Mucosa of gallbladder (tissue), 1 donor: ENCODE measurements at places on chromosomes 5 and 9.

DNA sequence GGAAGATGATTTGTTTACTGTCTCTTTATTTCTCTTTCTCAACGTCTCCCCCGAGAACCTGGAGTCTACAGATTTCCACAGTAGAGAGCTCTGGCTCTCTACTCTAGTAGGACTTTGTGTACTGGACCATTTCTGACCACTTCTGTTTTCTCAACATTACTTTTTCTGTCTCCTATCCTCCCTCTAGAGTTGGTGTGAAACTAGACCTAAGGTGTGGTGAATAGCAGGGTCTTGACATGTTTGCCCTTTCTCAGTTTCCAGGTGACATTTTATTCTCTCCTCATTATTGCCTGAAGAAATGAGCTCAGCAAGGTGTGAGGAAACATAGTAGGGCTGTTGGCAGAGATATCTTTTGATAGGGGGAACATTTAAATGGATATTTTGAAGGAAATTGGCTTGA is 62.1 kb upstream of the IL6ST start:
- DNase-seq, result no peak

- no peak for DNase-seq
Observed at GRCh38 chr9:130241198-130241535, 24.4 kb upstream of the HMCN2 start.

- no peak for DNase-seq
Observed at GRCh38 chr5:61981886-61982285, 324.1 kb upstream of the KIF2A start.

DNA sequence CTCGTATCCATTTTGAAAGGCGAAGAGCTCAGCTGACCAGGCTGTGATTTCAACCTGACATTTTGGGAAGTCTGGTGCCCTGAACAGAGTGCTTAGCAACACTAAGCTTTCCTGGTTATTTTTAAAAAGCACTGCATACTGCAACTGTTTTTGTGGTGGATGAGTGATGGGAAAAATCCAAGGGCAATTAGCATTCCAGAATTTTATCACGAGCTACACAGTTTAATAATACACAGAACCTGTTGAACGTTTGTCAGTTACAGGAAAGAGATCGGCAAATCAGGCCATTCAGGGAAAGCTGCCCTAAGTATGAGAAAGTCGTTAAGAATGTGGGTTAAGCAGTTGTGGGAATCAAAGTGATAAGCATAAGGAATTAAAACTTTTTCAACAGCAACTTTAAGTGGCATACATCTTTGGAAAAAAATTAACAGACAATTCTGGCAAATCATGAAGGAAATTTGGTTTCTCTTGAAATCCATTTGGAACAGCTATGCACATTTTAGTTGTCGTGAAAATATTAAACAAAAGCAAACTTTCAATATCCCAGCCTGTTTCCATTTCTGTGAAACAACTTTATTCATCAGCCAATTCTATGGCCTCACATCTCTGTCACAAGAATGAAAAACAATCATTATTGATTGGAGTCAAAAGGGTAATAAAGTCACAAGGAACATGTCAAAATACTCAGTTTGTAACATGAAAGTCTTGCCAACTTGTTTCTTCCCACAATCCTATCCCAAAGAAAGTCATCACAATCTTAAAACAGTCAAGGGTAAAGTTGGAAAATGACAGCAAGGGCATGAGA is 25.7 kb downstream of the PUM3 start:
- DNase-seq, result no peak

DNA sequence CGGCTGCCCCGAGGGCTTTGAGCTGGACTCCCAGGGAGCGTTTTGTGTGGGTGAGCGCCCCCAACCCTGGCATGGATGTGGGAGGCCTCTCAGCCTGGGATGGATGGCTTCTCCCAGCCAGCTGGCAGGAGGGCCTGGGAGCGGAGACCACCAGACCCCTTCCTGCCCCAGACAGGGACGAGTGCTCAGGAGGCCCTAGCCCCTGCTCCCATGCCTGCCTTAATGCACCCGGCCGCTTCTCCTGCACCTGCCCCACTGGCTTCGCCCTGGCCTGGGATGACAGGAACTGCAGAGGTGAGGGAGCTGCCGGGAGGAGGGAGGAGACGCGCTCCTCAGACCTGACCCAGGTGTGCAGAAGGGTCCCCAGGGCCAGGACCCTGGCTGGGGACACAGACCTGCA is 17.4 kb upstream of the ASS1 start:
- no peak for DNase-seq

- no peak for DNase-seq
Observed at GRCh38 chr5:127595484-127596368, 53.2 kb upstream of the CTXN3 start.

GRCh38 chr9:92685022-92685421 is 15.1 kb upstream of the IPPK start:
- no peak for DNase-seq

DNA sequence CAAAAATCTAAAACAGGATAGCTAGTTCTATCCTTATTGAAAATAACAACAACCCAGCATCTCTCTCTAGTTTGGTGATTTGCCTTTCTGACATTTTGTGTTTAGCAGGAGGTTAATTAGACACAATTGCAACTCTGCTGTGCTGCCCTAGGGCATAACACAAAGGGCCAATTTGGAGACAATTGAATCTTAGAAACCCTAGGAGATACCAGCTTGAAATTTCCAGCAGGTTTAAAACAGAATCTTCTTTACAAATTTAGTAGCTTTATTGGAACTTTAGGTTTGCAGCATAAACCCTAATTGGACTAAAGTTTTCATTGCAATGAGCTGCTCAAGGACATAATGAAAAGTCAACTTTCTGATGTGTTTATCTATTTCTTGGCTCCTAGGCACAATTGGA is 166.7 kb upstream of the FER start:
- DNase-seq, result no peak

DNA sequence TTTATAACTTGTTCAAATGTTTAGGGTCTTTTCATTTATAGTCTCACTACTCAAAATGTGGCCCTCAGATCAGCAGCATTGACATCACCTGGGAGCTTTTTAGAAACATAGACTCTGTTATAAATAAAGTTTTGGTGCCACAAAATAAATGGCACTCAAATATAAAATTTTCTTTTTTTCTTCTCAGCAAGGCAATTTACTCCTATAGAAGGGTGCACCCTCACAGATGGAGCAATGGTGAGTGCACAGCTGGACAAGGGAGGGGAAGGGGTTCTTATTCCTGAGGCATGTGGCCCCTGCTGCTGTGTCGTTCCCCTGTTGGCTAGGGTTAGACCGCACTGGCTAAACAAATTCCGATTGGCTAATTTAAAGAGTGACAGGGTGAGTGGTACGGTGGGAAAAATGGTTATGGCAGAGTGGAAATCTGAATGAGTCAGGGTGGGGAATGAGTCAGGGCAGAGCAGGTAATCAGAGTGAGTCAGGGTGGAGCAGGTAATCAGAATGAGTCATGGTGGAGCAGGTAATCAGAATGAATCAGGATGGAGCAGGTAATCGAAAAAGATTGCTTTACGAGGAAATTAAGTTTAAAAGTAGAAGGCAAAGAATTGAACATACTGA is 31.8 kb upstream of the C7 start:
- no peak for DNase-seq

DNA sequence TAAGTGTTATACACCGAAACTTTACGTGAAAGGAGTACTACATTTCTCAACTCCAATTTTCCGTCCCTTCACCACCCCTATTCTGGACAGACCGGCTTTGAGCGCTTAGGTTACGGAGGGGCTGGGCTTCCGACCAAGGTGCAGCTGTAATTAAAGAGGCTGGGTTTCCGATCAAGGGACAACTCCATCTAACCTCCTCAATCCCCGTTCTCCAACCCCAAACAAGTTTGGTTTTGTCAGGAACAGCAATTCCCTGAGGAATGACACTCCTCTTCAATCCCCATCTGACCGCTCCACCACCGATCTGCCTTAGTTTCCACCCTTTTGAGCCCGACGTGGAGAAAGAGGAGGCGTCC is 577 bp downstream of the TUT7 start:
- no peak for DNase-seq

DNA sequence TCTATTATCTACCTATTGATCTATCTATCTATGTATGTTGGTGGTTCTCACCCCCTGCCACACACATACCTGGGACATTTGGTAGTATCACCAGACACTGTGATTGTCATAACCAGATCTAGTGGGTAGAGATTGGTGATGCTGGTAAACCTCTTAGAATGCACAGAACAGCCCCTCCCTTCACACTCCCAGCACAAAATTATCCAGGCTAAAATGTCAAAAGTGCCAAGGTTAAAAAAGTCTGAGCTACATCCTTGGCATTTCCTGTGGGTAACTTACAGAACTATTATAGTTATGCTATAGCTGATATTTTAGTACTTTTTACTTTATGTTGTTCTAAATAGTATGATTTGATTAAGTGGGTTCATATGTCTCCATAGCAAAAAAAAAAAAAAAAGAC is 151.0 kb downstream of the FER start:
- DNase-seq, result no peak

- no peak for DNase-seq
Observed at GRCh38 chr5:53671447-53671846, 111.0 kb downstream of the NDUFS4 start.

DNA sequence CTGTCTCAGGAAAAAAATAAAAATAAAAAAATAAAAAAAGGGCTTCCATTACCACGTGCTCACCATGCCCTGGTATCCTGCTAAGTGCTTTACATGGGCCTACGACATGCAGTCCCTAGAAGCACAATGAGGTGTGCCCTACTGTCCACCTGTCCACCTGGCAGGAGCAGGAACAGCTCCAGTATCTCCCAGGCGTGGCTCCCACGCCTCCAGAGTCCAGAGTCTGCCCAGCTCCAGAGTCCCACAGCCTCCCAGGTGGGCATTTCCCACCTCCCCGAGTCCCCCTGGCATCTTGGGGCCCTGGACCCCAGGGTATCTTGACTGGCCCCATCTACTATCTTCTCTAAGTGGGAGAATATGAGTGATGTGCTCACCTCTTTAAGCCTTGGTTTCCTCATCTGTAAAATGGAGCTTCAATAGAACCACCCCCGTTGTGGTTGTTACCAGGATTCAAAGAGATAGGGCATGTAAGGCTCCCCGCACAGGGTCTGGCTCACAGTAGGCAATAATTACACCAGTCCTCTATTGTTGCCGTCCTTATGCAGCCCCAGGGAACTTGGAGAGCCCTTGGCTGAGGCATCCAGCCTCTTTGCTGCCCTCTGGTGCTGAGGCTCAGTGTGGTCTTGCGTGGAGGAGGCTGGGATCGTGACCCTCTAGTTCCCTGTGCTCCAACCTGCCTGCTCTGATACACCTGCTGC is 8.9 kb downstream of the CXCL14 start:
- no peak for DNase-seq

- DNase-seq, result peak; percentile 52
Observed at GRCh38 chr9:34437006-34437925, 21.1 kb downstream of the FAM219A start.
